ENCODE measurements at places on chromosomes 3 and 15. TPM values are rescaled to one million over a fixed set of nuclear protein-coding genes. Genes with fewer than 3 reads are reported as not detected.

CCDC50 gene
- total RNA-seq = 113 TPM

MUC4 gene
- not detected for total RNA-seq

SLC28A2 gene
- total RNA-seq = not detected

EEFSEC gene
- 6.2 TPM for total RNA-seq

TAGLN3 gene
- total RNA-seq = 0.31 TPM

MYRIP gene
- total RNA-seq = 0.73 TPM

ALG1L2 gene
- total RNA-seq = 0.93 TPM

GPR87 gene
- total RNA-seq = not detected

TCF12 gene
- total RNA-seq = 108 TPM

DUOXA1 gene
- total RNA-seq = not detected

TEX9 gene
- total RNA-seq = 3.1 TPM

SNX4 gene
- 51.8 TPM for total RNA-seq

SPESP1 gene
- 5.2 TPM for total RNA-seq

CMC1 gene
- total RNA-seq = 7.3 TPM

CRBN gene
- 38.0 TPM for total RNA-seq

AGTR1 gene
- total RNA-seq = not detected

SLC24A5 gene
- 1,301 TPM for total RNA-seq

ZNF860 gene
- total RNA-seq = 2.2 TPM

GABRB3 gene
- total RNA-seq = 0.62 TPM

FSD2 gene
- not detected for total RNA-seq

FHIT gene
- 3.8 TPM for total RNA-seq

WNT5A gene
- total RNA-seq = 3.1 TPM

PLAAT1 gene
- 2.9 TPM for total RNA-seq

TGM4 gene
- total RNA-seq = not detected

CRYGS gene
- 1.4 TPM for total RNA-seq

GOLGA6B gene
- total RNA-seq = under 0.01 TPM

ATP13A4 gene
- total RNA-seq = 0.73 TPM

UCN2 gene
- total RNA-seq = 2.9 TPM

SLC12A8 gene
- total RNA-seq = under 0.01 TPM

MKRN3 gene
- 2.2 TPM for total RNA-seq

TRPC1 gene
- 24.0 TPM for total RNA-seq

CCDC39 gene
- total RNA-seq = not detected

CDHR4 gene
- not detected for total RNA-seq

TRIM42 gene
- not detected for total RNA-seq

FBXW12 gene
- total RNA-seq = not detected

ALDH1A2 gene
- 1.3 TPM for total RNA-seq

MESD gene
- total RNA-seq = 26.9 TPM

GOLGA8T gene
- not detected for total RNA-seq

STARD5 gene
- total RNA-seq = 3.2 TPM

GHSR gene
- not detected for total RNA-seq

SNUPN gene
- total RNA-seq = 34.6 TPM

PPP1R14D gene
- not detected for total RNA-seq

AQP9 gene
- not detected for total RNA-seq

LMLN gene
- total RNA-seq = 11.7 TPM

CFAP44 gene
- total RNA-seq = 3.0 TPM

MED12L gene
- total RNA-seq = 0.15 TPM

ASB14 gene
- total RNA-seq = not detected

FETUB gene
- total RNA-seq = not detected

KIF23 gene
- total RNA-seq = 51.1 TPM

NMB gene
- 4.4 TPM for total RNA-seq

SPSB4 gene
- not detected for total RNA-seq

SPINK8 gene
- not detected for total RNA-seq

AP3B2 gene
- 4.1 TPM for total RNA-seq

EBLN2 gene
- 5.0 TPM for total RNA-seq

CYFIP1 gene
- 94.3 TPM for total RNA-seq

Data from melanocyte of skin (primary cell).